Stomach (tissue), 19 donors: ENCODE measurements at places on chromosomes 4 and X. TPM values are rescaled to one million over a fixed set of nuclear protein-coding genes. Genes with fewer than 3 reads are reported as not detected.

- DNase-seq = no peak
These were observed 32.4 kb downstream of the PRMT9 start for GRCh38 chr4:147651563-147651962.

GRCh38 chr4:7422898-7423180, 11.9 kb downstream of the PSAPL1 start:
- no peak for DNase-seq

DNA sequence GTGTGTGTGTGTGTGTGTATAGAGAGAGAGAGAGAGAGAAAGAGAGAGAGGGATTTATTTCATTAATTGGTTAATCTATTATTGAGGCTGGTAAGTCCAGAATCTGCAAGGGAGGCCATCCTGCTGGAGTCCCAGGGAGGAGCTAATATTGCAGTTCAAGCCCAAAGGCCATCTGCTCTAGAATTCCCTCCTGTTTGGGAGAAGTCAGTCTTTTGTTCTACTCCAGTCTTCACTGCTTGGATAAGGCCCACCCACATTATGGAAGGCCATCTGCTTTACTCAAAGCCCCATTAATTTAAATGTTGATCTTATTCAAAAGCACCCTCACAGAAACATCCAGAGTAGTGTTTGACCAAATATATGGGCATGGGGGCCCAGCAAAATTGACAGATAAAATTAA, 317.5 kb upstream of the RASGEF1B start:
- DNase-seq = no peak

GRCh38 chr4:25029479-25030276, 1.1 kb downstream of the LGI2 start:
- DNase-seq = no peak

TSR2 gene
- total RNA-seq = 12.5 TPM

PAGE5 gene
- total RNA-seq = not detected

- no peak for DNase-seq
These were observed 126.2 kb downstream of the MAPK10 start for GRCh38 chr4:86233681-86234080.

DNA sequence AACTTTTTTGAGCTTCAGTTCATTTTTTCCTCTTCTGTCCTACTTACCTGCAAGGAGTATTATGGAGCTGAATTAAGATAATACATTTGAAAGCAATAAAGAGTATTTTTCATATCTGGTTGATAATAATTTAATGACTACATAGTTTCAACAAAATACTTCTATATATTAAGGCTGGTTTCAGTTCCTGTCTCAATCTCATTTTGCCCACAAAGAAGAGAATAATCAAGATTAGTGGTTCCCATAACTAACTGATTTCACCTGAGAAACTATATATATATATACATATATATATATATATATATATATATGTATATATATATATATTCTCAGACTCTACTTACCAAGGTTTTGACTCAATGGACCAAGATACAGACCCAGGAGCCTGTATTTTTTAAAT, 87.7 kb upstream of the ATOH1 start:
- no peak for DNase-seq

DNA sequence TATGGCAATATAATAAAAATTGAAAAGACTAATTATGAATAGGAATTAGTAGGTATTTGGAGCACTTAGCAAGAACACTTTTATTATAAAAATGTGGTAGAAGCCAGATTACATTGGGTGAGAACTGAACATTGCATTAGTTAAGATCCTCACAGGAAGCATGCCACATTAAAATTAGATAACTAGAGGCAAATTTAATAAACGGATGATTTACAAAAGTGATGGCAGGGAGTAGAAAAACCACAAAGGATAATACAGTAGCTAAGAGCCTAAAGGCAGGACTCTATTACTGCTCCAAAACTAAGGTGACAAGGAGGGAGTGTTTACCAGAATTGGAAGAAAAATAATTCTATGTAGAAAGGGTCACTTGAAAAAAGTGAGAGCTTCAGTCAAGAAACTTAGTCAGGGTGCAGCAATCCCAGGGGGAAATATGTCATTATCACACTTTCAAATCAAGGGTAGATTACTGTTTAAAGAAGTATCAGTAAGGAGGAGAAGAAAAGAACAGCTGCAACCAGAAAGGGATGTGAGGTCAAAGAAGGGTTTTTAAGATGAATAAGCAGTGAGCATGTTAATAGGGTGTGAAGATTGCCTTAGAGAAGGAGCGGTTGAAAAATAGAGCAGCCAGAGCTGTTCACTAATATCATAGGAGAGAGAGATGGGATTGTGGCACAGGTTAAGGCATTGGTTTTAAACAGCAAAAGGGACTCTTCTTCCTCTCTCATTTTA, 84.6 kb downstream of the NDST4 start:
- no peak for DNase-seq

GRCh38 chr4:114879916-114880669, 233.3 kb downstream of the NDST4 start:
- no peak for DNase-seq

GRCh38 chrX:1577845-1578244, 13.6 kb upstream of the AKAP17A start:
- no peak for DNase-seq

DNA sequence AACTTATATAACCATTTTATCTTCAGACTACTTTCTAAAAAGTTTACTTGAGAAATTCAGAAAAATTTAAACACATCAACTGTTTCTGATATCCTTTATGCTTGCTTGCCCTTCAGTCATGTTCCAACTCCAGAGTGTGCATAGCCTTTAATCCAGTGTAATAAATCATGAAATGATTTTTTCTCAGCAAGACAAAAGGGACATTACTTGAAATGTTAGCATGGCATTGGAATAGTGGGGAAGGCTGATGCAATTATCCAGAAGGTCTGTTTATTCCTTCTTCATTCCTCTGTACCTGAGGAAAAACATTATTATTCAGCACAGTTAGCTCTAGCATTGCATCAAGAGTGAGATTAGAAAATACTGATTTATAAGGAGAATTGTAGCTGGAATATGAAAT, 209.9 kb downstream of the SLC7A11 start:
- no peak for DNase-seq

DNA sequence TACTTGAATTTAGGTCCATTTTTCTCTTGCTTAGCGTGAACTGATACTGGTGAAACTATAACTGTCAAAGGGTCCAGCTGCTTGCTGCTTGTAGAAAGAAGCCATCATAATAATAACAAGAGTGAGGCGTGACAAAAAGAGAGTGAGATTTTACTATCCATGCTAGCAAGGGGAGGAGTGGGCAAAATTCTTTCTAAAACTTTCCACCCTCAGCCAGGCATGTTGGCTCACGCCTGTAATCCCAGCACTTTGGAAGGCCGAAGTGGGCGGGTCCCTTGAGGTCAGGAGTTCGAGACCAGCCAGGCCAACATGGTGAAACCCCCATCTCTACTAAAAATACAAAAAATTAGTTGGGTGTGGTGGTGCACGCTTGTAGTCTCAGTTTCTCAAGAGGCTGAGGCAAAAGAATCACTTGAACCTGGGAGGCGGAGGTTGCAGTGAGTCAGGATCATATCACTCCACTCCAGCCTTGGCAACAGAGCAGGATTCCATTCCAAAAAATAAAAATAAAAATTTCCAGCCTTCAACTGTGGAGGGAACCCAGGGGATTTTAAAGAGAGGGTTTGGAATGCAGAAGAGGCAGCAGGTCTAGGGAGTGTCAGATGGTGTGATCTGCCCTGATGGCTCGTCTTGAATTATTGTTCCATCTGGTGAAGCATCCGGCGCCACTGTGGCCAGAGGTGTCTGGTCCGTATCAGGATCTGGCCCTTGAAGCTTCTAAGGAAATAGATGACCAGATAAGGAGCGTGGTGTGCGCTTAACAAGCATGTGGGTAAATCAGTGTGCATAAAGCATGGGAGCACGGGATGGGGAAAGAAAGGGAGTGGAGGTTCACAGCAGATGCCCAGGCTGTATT, 51.8 kb downstream of the LRP2BP start:
- DNase-seq = no peak

DNA sequence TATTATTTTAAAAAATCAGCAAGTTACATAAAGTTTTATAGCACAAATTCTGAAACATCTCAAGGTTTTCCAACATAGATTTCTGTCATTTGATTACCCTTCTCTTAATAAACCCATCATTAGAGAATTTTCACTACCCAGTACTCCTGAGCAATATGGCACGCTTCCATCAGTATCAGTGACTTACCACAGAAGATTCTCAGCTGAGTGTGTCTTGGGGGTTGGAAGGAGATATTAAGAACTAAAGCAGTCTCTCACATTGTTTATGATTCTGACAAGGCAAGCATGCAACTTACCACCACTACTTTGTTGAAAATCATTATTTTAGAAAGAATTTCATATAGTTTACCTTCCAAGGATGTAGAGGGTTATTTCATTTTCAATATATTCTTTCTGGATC, 67.7 kb downstream of the INPP4B start:
- no peak for DNase-seq

- DNase-seq = no peak
These were observed 76.9 kb upstream of the SMAD1 start for GRCh38 chr4:145404761-145405160.

LDOC1 gene
- 2.9 TPM for total RNA-seq

- DNase-seq = no peak
These were observed 138.8 kb upstream of the NALF2 start for GRCh38 chrX:69365349-69365748.

GRCh38 chrX:41384051-41384705, 50.2 kb downstream of the DDX3X start:
- peak; percentile 86 for DNase-seq

DNA sequence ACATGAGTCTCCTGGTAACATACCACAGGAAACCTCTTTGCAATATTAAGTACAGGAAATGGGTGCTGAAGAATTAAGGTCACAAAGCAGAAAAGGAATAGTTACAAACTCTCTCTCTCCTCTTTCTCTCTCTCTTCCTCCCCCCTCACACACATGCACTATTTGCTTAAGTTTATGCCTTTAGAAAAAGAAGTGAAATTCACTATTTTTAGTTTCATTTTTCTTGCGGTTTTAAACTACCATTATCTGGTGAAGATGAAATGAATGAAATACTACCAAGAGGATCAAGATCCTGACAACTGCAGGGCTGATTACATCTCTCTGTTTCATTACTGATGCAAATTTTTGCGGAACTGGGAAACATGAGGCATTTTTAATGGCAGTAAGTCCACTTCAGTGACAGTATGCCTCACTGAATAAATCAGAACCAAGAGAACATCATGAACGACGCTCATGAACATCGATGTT, 64.3 kb upstream of the FTHL17 start:
- no peak for DNase-seq

DNA sequence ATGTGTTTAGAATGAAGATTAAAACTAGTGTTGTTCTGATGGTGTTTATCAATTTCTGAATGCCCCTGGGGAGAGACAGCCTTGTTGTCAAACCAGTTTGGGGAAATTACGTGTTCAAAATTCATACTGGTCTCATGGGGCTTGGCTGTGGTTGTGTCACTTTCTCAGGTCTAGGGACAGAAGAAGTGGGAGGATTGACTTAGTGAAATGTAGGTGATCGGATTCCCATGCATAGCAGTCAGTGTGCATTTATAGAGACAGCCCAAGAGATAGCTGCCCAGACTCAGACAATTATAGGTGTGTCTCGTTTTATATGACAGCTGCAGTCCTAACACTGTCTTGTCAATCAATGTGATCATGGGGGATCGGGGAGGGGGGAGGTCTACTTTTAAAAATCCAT, 94.4 kb upstream of the CLCN4 start:
- no peak for DNase-seq

DNA sequence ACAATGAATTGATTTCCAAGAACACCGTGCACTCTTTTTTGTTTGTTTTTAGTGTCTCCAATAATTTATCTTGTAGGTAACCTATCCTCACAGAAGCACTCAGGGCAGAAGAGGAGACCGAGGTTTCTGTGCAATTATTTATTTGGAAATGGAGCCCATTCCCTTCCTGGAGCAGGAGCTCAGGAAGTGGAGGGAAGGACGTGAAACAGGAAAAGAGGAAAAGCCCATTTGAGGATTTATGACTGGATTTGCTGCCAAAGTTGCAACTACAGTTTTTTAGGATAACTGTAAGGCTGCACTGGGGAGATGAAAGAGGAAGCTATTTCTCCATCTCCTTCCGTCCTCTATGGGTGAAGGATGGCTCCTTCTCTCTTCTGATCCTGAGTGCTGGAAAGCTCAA, 31.7 kb upstream of the MXRA5 start:
- no peak for DNase-seq

ZFX gene
- 15.8 TPM for total RNA-seq

DNA sequence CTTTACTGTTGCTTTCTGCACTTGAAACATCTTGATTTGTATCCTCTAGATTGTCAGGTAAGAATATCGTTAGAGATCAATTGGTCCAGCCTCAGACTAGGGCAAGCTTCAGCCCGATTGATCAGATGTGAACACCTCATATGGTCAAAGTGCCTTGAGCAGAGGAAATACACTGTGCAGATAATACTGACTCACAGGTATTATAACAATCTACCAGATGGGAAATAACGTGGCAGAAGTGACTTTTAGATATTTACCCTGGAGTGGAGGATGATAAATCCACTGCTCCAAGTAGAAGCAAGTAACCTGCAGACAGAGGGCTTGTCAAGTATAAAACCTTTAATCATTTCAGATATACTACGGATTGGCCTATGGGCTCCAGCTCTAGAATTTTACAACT, 17.9 kb downstream of the VEGFC start:
- no peak for DNase-seq

- no peak for DNase-seq
These were observed 1.7 kb downstream of the MUC7 start for GRCh38 chr4:70473679-70474078.

TTC29 gene
- total RNA-seq = not detected

- no peak for DNase-seq
These were observed 56.7 kb upstream of the COL25A1 start for GRCh38 chr4:109359040-109359646.

RPL10 gene
- total RNA-seq = 3,421 TPM

GRCh38 chr4:89836031-89836745, 773 bp downstream of the SNCA start:
- peak; percentile 52 for DNase-seq
